Endothelial cell of umbilical vein (primary cell): ENCODE measurements at places on chromosomes 1 and 21. TPM values are rescaled to one million over a fixed set of nuclear protein-coding genes. Genes with fewer than 3 reads are reported as not detected.

The TRIM58 gene
- total RNA-seq = not detected in 2 replicates

The FCN3 gene
- total RNA-seq = not detected in 2 replicates

The ANXA9 gene
- total RNA-seq = not detected in 2 replicates

The CRTC2 gene
- 39.0 and 42.2 TPM in 2 replicates for total RNA-seq

The SPRR2G gene
- total RNA-seq = not detected in 2 replicates

The PLPPR5 gene
- not detected in 2 replicates for total RNA-seq

The CSMD2 gene
- not detected in 2 replicates for total RNA-seq

The TRIM63 gene
- not detected in 2 replicates for total RNA-seq

The LIN9 gene
- 7.6 and 9.4 TPM in 2 replicates for total RNA-seq

The STIL gene
- 24.7 and 28.1 TPM in 2 replicates for total RNA-seq

The DHRS3 gene
- total RNA-seq = 54.3 and 75.2 TPM in 2 replicates

The ZNF683 gene
- not detected in 2 replicates for total RNA-seq

The BRDT gene
- total RNA-seq = not detected in 2 replicates

The KRTAP7-1 gene
- total RNA-seq = not detected in 2 replicates

The POU3F1 gene
- total RNA-seq = not detected in 2 replicates

The CDCA8 gene
- 43.7 and 45.7 TPM in 2 replicates for total RNA-seq

The CRYAA gene
- total RNA-seq = not detected in 2 replicates

The MROH9 gene
- total RNA-seq = not detected in 2 replicates

The C1orf167 gene
- total RNA-seq = not detected in 2 replicates

The TACSTD2 gene
- 14.1 and 30.7 TPM in 2 replicates for total RNA-seq

The CENPF gene
- 66.2 and 72.9 TPM in 2 replicates for total RNA-seq

The TMEM183A gene
- total RNA-seq = 59.4 and 65.5 TPM in 2 replicates

The TFF2 gene
- not detected in 2 replicates for total RNA-seq

The TNFRSF25 gene
- 33.9 and 48.7 TPM in 2 replicates for total RNA-seq

The GCSAML gene
- total RNA-seq = not detected in 2 replicates

The PLD5 gene
- total RNA-seq = not detected in 2 replicates

The CCDC30 gene
- 1.5 and 2.9 TPM in 2 replicates for total RNA-seq

The GPX7 gene
- 8.9 and 26.3 TPM in 2 replicates for total RNA-seq

The SPRR1B gene
- not detected in 2 replicates for total RNA-seq

The TLR5 gene
- 0.15 and 0.16 TPM in 2 replicates for total RNA-seq

The OR2L13 gene
- total RNA-seq = not detected in 2 replicates

The AQP10 gene
- total RNA-seq = not detected in 2 replicates

The ERICH3 gene
- total RNA-seq = not detected in 2 replicates

The KRTAP19-8 gene
- not detected in 2 replicates for total RNA-seq

The NBPF3 gene
- total RNA-seq = 6.0 and 6.5 TPM in 2 replicates

The ACOT11 gene
- total RNA-seq = 5.4 and 5.7 TPM in 2 replicates

The GPR52 gene
- total RNA-seq = 0.72 and 2.2 TPM in 2 replicates

The SPRR2A gene
- total RNA-seq = not detected in 2 replicates

The PRRX1 gene
- total RNA-seq = not detected in 2 replicates

The RBM34 gene
- total RNA-seq = 78.4 and 80.7 TPM in 2 replicates

The PCBP3 gene
- total RNA-seq = 0.39 and 1.1 TPM in 2 replicates

The OR2L5 gene
- not detected in 2 replicates for total RNA-seq

The LMOD1 gene
- 0.12 and 0.33 TPM in 2 replicates for total RNA-seq

The EXTL1 gene
- total RNA-seq = not detected in 2 replicates

The KLF17 gene
- not detected in 2 replicates for total RNA-seq

The OLFML3 gene
- 1.7 and 3.4 TPM in 2 replicates for total RNA-seq

The ZYG11A gene
- total RNA-seq = 1.3 and 2.1 TPM in 2 replicates

The LYPD8 gene
- not detected in 2 replicates for total RNA-seq

The SPRR2E gene
- total RNA-seq = not detected in 2 replicates

The CTSE gene
- not detected in 2 replicates for total RNA-seq
